ENCODE measurements at places on chromosomes 11 and 22.
A peak's percentile ranks its signal among the peaks of the same experiment; 100 is the strongest.

- no peak for DNase-seq
Observed at GRCh38 chr22:49203091-49203858, 624.4 kb downstream of the BRD1 start.

- DNase-seq: no peak
Observed at GRCh38 chr11:123209591-123209990, 14.5 kb upstream of the CLMP start.

DNA sequence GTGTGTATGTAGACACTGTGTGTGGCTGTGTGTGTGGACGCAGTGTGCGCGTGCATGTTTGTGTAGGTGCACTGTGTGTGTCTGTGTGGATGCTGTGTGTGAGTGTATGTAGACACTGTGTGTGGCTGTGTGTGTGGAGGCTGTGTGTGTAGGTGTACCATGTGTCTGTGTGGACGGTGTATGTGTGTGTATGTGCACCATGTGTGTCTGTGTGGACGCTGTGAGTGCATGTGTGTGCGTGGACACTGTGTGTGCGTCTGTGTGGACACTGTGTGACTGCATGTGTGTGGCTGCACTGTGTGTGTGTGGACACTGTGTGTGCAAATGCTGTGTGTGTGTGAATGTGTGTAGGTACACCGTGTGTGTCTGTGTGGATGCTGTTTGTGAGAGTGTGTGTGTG is 10.3 kb downstream of the TRPM5 start:
- no peak for DNase-seq

DNA sequence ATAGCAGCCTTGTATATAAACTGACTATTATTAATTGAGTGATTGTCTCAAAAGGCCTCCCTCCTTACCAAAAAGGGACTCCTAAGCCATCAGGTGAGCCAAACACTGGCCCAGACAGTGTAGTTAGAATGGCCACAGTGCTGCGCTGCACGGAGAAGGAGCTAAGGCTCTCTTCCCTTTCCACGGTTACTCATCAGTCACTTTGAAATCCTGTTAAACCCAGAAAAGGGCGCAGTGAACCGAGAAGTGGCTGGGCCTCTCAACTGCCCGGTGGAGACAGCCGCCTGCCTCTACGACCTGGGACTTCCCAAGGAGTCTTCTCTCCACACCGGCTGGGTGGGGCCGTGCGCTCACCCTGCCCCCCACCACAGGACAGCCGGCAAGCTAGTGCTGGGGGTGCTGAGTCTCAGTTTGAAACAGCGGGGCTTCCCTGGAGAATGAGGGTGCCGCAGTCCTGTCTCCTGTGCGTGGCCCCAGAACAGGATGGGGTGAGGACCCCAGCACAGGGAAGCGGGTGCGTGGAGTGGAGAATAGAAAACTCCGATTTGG is 1.3 kb downstream of the MYH9 start:
- no peak for DNase-seq

GRCh38 chr11:91312541-91312940 is 912.1 kb upstream of the FAT3 start:
- DNase-seq: no peak

GRCh38 chr11:121721961-121722360 is 269.2 kb upstream of the SORL1-AS1 start:
- no peak for DNase-seq

GRCh38 chr11:35101223-35101622 is 37.7 kb upstream of the CD44 start:
- DNase-seq: no peak

- DNase-seq: no peak
Observed at GRCh38 chr11:133403900-133404299, 128.4 kb downstream of the OPCML start.

DNA sequence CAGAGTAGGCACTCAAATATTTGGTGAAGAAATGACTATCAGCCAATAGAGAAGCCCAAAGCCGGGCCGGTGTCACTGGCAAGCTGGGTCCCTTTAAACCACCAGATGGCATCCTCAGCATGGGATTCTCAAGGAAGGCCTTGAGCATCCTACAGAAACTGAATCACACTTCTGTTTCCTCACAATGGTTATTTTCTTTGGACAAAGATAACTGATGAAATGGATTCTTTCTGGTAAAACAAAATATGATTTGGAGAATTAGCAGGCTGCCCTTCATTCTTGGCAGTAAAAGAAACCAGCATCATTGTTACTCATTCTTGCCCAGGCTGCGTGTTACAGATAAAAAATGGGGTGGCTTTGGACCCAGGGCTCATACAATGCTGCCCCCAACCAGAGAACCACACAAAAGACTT is 30.3 kb upstream of the ASPHD2 start:
- DNase-seq: peak; percentile 0

DNA sequence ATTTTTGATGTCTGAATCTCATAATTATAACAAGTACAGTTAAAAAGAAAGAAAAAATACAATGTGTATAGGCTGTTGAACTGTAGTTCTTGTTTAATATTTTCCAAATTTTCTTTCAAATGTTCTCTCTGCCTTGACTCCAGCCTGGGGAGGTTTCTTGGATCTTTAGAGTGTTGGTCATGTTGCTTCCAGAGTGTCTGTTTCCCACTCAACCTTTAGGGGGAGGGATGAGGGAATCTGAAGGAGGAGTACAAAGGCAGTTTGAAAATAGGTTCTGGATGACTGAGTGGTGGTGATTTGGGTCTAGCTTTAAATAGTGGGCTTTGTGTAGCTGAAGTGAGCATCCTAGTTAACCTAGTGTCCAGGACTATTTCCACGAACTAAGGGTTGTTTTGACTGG is 2.0 kb downstream of the CTNND1 start:
- DNase-seq: no peak

GRCh38 chr22:17823226-17823625 is 49.0 kb upstream of the BID start:
- DNase-seq: no peak

- DNase-seq: no peak
Observed at GRCh38 chr22:46122511-46122971, 27.8 kb upstream of the PPARA start.

GRCh38 chr22:39556970-39557841 is 13.3 kb upstream of the CACNA1I start:
- no peak for DNase-seq

GRCh38 chr11:66280428-66280827 is 2.5 kb downstream of the CNIH2 start:
- no peak for DNase-seq

GRCh38 chr11:73315293-73316020 is 7.4 kb downstream of the ARHGEF17 start:
- DNase-seq: no peak

DNA sequence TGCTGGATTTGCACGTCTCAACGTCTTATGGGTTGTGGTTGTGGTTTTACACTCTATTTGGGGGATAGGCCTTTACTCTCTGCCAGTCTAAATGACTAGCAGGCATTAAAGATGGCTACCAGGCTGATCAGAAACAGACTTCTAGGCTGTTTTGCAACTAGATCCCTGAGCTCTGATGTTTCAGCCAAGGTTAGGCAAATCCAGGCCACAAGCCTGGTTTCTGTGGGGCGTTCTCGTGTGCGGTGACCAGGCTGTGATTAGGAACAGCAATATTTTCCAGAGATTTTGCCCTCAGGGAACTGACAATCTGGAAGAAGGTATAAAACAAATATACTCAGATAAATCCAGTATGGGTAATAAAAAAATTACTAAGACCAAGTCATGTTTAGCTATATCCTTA is 502.4 kb downstream of the INSC start:
- no peak for DNase-seq

GRCh38 chr22:38144025-38144405 is 33.5 kb upstream of the BAIAP2L2 start:
- DNase-seq: no peak

DNA sequence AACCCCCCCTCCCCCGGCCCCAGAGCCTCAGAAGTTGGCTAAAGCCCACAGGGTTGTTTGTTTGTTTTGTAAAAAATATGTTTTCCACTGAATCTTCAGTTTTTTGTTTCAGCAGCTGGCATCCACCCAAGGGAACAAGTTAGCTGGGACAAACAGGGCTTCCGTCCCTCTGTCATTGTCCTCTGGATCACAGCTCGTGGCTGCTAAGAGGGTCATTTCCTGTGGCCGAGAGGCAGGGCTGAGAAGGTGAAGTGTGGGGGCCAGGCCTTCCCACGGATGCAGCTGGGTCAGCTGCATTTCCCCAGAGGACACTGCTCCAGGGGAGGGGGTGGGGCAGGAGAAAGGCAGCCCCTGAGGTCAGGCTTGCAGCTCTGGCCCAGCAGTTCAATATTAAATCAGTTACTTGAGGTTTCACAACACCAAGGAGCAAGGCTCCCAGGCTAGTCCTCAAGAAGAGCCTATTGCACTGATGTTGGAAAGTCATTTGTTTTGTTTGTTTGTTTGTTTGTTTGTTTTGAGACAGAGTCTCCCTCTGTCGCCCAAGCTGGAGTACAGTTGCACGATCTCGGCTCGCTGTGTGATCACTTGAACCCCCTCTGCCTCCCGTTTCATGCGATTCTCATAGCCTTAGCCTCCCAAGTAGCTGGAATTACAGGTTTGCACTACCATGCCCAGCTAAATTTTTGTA is 34.4 kb upstream of the SMTN start:
- no peak for DNase-seq

DNA sequence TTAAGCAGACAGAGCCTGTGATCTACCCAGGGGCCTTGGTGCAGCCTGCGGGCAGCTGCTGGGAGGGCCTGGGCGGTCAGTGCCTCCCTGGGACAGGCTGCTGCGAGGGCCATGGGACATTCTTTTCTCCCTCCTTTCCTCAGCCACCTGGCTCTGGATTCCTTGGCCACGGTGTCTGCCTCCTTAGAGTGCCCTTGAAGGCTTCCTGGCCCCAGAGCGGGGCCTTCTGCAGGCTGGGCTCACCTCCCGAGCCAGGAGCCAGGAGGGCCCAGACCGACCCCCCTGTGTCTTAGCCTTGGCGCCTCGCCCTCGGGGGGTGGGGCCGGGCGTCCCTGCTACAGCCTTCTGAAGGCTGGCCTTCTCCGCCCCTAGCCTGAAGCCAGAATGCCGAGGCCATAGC is 231.2 kb downstream of the TBC1D22A start:
- no peak for DNase-seq

DNA sequence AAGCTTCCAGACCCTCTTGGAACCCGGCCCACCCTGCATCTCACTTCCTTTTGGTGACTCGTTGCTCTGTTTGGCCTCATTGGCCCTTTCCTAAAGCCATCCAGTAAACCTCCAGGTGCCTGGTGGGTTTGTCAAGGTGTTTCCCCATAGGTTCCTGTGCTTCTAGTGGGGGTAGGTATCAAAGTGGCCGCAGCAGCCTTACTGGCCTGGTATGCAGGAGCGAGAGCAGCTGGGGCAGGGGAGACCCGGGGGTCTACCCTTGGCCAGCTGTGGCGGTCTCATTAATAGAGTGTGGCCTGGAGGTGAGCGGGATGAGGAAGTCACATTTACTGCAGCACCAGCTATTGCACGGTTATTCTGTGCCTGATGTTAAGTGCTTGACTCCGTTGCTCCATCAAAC is 4.1 kb downstream of the APOA4 start:
- no peak for DNase-seq

DNA sequence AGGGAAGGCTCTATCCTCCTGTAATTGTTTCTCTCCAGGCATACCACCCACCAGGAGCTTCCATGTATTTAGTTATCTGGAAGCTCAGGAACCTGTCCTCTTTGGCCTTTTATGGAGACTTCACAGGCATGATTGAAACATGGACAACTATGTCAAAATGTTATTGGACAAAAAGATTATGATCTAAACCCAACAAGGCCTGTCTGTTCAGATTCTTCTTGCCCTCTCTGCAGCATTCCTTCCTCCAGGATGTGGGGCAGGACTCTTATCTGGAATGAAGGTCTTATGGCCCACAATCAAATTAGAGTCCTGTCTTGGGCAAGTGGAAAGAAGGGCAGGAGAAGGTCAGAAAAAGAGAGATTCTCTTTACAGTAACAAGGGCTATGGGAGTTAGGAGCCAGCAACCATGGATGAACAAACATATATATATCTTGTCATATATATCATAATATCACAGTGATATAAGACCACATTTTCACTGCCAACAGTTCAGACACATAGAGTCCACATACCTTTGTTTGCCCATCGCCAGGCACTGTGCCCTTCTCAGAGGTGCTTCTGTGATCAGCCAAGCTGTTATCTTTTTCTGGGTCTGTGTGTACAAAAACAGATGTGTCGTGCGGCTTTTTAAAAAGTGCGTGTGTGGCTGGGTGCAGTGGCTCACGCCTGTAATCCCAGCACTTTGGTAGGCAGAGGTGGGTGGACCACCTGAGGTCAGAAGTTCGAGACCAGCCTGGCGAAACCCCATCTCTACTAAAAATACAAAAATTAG is 42.5 kb upstream of the SUSD2 start:
- DNase-seq: no peak

All from NCI-H2081 treated with DMSO at 0.1 percent for 48 hours (cell line).